ENCODE measurements at places on chromosomes 11 and 22. TPM values are rescaled to one million over a fixed set of nuclear protein-coding genes. Genes with fewer than 3 reads are reported as not detected.

AIFM3 gene
- 4.7 TPM for total RNA-seq

TSPAN18 gene
- 21.9 TPM for total RNA-seq

LRRC56 gene
- total RNA-seq: 1.9 TPM

GLYATL1 gene
- 0.94 TPM for total RNA-seq

CCDC188 gene
- 1.3 TPM for total RNA-seq

OR5A1 gene
- not detected for total RNA-seq

CFL1 gene
- total RNA-seq: 647 TPM

RAB3IL1 gene
- total RNA-seq: 3.4 TPM

SPI1 gene
- total RNA-seq: 1.6 TPM

SMTNL1 gene
- not detected for total RNA-seq

C11orf24 gene
- 15.3 TPM for total RNA-seq

MMP12 gene
- total RNA-seq: not detected

OR52A5 gene
- not detected for total RNA-seq

HPS4 gene
- 53.5 TPM for total RNA-seq

RGL4 gene
- total RNA-seq: not detected

PANX2 gene
- 4.7 TPM for total RNA-seq

IL17REL gene
- 0.31 TPM for total RNA-seq
